M059J (cell line): ENCODE measurements at places on chromosomes 6 and 20.

- no peak for DNase-seq
Observed at GRCh38 chr6:37971266-37971665, 151.7 kb downstream of the ZFAND3 start.

DNA sequence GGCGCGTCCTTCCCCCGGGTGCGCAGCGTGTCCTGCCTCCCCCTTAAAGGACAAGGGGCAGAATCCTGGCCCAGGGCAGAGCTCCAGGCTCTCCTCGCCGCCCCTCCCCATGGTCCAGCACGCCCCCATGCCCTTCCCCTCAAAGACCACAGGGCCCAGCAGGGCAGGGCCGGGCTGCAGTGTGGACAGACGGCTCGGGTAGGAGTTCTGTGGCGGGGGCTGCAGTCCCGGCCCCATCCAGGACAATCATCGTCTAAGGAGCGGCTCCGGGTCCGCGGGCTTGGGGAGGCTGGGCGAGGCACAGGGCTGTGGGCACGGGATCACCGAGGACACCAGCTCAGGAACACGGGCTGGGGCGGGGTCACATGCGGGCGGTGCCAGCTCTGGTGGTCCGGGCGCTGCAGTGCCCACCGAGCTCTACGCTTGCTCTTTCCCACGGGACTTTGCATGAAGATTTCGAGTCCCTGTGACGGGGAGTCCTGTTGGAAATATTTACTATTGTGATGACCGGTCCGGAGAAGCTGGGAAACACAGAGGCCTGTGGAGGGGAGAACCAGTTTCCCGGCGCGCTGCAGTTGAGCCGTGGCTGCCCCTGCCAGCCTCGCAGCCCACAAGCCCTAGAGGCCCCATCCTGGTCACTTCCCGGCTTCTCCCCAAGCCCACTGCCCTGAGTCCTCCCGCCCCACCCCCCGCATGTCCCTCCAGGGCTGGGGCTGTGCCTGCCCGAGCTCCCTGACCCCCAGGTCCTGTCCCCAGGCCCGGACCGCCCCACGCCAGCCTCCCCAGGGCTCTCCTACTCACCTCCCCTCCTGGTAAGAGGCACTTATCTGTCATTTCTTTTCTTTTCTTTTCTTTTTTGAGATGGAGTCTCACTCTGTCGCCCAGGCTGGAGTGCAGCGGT is 20.6 kb downstream of the SLC17A9 start:
- DNase-seq, result no peak

DNA sequence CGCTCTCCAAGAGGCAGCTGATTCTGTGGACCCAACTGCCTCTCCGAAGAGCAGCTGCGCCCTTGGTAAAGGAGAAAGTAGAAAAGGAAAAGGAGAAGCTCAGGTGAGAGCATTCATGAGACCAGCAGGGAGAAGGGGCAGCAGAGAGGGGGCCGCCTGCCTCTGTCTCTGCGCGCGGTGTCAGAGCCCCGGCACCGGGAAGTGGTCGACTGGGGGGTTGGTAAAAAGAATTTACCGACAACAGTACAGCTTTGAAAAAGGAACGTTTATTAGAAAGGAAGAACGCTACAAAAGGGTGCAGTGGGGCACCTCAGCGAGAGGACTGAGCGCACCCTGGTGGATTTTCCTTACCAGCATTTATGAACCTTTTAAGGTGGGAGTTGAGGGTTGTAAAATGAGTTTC is 61.9 kb downstream of the GPR6 start:
- DNase-seq, result peak; percentile 37

GRCh38 chr6:33620158-33620855 is 815 bp upstream of the ITPR3 start:
- peak; percentile 74 for DNase-seq

- no peak for DNase-seq
Observed at GRCh38 chr6:170451762-170452651, 101.1 kb downstream of the PSMB1 start.

DNA sequence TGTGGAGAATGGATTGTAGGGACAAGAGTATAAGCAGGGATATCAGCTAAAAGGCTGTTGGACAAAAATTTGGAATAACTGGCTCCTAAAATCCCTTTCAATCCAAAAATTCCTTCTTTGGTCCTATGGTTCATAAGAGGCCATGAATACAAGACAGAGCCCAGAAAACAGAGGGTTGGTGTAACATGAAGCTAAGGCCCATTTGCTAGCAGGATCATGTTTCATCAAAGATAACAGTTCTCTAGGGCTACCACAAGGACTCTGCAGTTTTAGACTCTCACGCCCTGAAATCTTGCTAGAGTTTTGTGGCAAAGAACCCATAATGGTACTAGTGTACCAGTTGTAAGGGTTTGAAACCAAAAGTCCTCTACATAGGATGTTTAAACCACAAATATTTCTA is 327.8 kb upstream of the TBX18 start:
- DNase-seq, result no peak

DNA sequence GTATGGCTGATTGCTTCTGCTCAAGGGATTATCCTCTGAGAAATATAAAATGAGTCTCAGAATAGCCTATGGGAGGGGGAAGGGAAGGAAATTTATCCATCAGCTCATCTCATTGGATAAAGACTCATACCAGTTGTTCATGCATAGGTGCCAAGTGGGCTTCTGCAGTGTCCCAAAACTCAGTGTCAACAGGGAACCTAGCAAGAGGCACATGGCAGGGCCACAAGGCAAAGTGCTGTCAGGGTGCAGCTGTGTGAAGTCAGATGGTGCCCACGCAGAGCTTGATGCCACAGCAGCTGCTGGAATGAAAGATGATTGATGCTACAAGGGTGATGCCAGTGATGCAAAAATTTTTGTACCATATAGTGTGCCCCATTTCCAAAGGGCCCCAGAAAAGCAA is 3.2 kb upstream of the CHD6 start:
- DNase-seq, result no peak

DNA sequence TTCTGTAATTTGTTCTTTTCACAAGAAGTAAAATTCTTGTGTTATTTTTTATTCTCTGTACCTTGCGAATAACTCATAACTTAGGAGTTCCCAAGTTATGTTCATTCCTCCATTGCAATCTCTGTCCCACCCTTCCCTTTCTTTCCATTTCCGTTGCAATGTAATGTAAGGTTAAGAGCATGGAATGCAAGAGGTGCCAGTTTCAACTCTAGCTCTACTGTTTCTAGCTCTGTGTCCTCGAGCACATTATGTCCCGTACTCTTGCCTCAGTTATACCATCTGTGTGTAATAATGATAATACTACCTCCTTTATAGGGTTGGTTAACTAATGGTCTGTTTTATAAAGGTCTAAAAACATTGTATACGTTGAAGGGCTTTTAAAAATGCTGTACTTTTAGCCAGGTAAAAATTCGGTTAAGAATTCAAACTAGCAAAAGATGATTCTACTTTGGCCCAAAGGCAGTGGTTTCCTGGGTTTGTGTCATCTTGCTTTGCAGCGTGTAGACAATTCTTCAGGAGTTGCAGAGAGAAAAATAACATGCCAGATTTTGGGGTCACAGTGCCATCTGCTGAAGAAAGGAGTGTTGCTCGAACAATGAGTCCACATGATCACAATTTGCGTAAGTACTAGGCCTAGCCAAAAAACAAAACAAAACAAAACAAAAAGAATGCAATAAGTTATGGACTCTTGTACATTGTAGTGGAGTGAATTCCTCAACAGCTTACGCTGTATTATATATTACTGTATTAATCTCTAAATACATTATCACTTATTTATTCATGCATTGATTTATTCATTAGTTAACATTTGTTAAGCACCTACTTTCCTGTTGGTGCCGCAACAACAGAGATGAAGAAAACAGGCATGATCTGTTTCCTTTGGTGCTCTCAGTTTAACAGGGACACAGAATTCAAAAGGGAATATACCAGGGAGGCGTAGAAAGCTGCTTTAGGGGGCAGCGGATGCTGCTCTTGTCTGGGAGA is 10.0 kb upstream of the PFDN4 start:
- DNase-seq, result peak; percentile 89

GRCh38 chr20:57190536-57191264 is 75.7 kb downstream of the BMP7 start:
- peak; percentile 71 for DNase-seq

DNA sequence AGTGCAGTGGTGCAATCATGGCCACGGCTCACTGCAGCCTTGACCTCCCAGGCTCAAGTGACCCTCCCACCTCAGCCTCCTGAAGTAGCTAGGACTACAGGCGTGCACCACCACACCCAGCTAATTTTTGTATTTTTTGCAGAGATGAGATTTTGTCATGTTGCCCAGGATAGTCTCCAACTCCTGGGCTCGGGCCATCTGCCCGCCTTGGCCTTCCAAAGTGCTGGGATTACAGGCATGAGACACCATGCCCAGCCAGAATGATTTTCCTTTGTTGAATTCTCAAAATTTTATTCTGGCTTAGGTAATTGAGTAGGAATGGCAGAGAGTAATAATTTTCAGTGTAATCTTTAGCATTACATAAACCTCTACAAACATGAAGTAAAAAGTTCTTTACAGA is 37.1 kb downstream of the SLC16A10 start:
- no peak for DNase-seq

- no peak for DNase-seq
Observed at GRCh38 chr6:11729076-11729475, 49.5 kb downstream of the ADTRP start.

DNA sequence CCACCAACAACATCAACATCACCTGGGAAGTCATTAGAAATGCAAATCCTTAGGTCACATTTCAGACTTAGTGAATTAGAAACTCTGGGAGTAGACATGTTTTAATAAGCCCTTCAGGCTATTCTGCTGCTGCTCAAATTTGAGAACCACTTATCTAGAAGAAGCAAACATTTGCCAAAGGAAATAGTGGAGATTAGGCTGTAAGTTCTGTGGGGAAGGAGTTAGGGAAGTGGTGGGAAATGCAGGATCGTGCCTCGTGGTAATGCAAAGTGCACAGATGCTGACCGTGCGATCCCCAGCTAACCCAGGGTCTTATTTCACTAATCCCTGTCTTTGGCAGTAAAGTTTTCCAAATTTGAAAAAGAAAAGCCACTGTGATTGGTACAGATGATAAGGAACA is 328.5 kb downstream of the EPM2A start:
- no peak for DNase-seq
